ENCODE measurements at places on chromosomes 12 and 14.

GRCh38 chr12:69888901-69889300, 63.9 kb downstream of the MYRFL start:
- no peak for DNase-seq

DNA sequence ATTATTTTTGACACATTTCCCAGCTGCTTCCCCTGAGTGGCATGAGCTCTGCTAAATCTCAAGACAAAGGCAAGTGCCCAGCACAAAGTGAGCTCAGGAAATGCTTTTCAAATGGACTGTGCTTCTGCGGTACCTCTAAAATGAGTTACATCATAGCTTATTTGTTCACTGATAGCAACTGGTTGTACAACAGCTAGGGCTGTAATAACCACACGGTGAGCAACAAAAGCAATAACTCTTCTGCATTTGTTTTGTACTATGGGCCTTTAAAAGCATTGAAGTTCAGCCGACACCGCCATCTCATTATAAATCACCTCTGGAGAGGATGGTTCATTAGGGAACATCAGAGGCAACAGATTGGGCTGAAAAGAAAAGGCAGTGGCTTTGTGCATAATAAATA, 475.0 kb downstream of the GLT1D1 start:
- DNase-seq: no peak

DNA sequence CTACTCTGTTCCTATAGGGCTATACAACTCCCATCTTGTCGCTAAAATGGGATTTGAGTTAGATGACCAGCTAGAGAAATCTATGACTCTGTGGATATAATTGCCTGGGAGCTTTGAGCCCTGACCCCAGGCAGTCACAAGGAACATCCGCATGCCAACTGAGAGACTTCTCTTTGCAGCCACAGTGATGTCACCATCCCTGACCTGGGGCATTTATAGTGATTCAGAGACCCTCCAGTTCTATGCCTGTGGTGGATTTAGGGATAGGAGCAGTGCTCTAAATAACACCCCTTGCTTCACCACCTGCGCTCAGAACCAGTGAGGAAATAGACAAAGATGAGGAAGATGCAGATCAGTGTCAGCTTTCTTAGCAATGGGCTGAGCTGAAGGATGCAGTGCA, 86.2 kb downstream of the RIN3 start:
- DNase-seq: no peak

- no peak for DNase-seq
Observed at GRCh38 chr12:89151536-89151935, 200.8 kb downstream of the DUSP6 start.

DNA sequence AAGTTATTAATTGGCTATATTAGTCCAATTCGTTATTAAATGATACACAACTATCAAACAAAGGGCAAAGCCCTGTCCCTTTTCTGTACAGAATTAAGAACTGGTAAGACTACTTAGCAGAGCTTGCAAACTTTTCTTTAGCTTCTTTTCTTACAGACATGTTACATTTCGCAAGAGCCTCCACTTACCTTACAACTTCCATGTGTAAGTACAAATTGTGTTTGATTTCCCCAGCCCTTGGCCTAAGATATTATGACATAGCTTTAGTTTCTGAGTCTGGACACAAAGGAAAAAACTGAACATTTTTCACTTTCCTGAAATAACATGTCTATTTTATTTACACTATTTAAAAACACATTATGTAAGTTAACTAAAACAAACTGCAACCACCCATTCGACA, 1.7 kb downstream of the ATF7 start:
- no peak for DNase-seq

GRCh38 chr12:124632519-124632984, 65.1 kb upstream of the NCOR2 start:
- DNase-seq: no peak

GRCh38 chr12:108653082-108653516, 19.4 kb upstream of the SELPLG start:
- no peak for DNase-seq

- DNase-seq: no peak
Observed at GRCh38 chr12:69007855-69008351, 74.9 kb upstream of the CPM start.

DNA sequence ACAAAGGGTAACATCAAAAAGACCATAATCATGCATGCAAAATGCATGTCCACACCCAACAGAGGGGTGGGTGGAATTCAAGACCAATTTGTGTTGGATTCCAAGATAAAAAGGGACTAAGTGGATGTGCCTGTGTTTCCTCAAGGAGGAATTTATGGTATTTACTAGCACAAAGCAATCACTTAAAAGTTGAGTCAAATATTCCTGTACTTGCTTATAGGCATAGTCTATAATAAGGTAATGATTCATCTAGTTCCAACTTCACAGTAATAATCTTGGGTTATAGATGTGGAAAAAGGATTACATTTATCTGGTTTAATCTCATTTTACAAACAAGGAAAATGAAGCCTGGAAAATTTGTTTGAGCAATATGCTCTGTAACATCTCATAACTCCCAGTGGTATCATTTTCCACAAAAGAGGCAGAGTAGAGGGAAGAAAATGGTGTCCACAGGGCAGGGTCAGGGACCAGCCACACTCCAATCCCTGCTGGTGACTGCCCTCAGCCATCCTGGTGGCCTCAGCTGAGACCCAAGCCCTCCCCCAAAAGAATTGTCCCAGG, 80.8 kb upstream of the REP15 start:
- DNase-seq: no peak

DNA sequence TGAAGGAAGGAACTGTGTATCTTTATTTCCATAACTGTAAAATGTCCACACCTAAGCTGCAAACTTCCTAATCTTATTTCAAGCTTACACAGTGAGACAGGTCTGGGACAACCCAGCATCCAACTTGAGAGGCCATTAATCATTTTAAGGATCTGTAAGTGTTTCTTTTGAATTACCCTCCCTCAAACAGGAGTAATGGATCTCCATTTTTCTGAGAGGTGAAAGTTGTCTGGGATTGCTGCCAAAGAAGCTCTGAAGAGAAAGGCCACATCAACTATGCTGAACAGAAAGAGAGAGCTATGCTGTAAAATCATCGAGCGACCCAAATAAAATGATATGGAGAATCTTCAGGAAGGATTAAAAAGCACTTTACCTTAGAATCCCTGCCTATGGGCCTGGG, 131.7 kb upstream of the CPNE8 start:
- DNase-seq: no peak

GRCh38 chr12:89756585-89757398, 48.2 kb upstream of the ATP2B1 start:
- DNase-seq: no peak

- no peak for DNase-seq
Observed at GRCh38 chr14:85595981-85596380, 66.0 kb downstream of the FLRT2 start.

GRCh38 chr14:100159094-100159864, at the start of gene DEGS2:
Gene DEGS2 (minus strand): TSS chr14:100159645. CDS start chr14:100159587, 58 bp downstream.
- peak; percentile 84 for DNase-seq

GRCh38 chr12:19154686-19155085, 25.2 kb downstream of the PLEKHA5 start:
- DNase-seq: no peak

DNA sequence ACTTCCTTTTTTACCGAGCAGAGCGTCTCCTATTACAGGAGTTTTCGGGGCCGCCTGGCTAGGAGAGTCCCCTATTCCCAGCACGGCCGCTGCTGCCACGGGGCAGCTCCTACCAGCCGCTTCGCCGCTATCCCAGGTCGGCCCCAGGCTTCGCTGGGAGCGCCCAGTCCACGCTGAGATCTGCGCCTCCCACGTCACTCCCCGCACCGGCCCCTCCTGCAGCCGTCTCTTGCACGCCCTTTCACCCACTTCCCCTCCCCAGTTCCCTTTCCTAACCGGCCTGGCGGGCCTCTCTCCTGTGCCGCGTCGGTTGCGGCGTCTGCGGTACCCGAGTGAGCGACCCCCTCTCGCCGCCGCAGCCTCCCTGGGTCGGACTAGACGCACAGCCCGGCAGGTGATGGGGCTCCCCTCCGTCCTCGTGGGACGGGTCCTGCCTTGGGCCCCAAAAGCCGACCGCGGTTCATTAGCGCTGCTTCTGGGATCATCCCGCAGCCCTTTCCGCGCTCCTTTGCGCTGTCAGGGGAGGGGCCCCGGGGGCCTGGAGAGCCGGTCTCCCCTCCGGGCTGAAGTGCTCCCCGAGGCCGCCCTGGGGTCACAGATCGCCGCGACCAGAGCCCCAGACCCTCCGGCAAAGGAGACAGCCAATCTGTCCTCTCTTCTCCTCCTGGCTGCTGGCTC, 1318.4 kb downstream of the TMEM121 start:
- peak; percentile 75 for DNase-seq

DNA sequence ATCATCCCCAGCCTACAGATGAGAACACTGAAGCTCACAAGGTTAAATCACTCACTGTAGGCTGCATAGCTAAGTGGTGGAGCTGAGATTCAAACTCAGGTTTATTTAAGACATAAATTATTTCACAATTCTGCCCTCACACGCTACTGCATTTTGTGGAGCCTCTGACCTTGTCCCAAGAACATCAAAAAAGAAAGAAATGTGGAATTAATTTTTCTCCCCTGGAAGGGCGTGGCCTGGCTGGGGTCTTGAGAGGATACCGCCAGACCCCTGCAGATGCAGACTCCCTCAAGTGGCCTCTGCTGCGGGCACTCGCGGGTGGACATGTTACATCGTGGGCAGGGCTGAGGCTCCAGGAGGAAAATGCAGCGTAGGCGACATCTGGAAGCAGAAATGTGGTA, 40.6 kb downstream of the LTBP2 start:
- DNase-seq: no peak

DNA sequence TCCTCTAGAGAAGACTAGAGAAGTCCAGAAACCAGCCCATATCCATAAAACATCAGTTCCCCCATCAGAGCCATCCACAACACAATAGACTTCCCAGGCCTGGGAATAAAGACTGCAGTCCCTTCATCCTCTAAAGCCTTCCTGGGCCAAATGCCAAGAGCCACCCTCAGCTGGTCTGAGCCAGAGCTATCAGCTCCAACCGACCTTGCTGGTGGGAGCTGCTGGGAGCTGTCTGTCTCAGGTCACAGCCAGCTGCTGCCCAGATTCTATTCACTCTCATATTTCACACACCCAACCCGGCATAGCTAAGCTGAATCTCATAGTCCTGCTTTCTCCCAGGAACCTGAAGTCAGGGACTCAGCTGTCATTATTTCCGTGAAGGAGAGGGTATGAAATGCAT, 10.9 kb upstream of the TFCP2 start:
- no peak for DNase-seq

DNA sequence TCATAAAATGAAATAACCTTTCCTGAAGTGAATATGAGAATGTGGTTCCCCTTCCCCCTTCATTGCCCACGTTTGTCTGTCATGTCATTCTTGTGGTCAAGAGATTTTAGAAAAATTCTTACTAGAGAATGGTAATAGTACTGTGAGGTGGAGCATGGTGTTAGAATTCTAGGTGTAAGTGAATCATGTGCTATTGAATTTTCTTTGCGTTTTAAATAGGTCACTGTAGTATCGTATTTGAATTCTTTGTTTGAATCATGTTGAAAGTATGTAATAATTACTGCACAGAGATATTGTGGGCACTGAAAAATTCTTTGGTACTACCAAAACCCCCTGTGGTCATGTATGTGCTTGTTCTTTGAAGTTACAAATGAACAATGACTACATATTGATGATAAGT, 49.9 kb downstream of the FUT8 start:
- no peak for DNase-seq

- no peak for DNase-seq
Observed at GRCh38 chr14:68458840-68459469, 333.9 kb downstream of the ZFP36L1 start.

DNA sequence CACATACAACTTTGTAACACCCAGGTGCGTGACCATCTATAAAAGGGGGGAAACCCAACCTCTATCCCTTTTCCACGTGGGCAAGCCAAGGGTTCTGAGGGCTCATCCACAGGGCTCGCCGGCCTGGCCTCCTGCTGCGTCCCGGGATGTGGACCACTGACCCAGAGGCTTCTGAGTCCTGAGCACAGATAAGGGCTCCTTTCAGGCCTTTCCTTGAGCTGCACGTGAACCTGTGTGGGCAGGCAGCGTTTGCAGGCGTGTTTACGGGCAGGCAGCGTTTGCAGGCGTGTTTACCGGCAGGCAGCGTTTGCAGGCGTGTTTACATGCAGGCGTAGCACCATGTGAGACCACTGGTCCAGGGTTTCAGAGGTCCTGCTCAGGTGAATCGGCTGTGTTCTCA, 3.8 kb downstream of the TCL1A start:
- DNase-seq: no peak

- no peak for DNase-seq
Observed at GRCh38 chr12:102232446-102232845, 34.8 kb upstream of the PMCH start.

GRCh38 chr12:46887870-46888269, 62.1 kb upstream of the SLC38A4 start:
- no peak for DNase-seq

- DNase-seq: no peak
Observed at GRCh38 chr12:76264611-76265012, 83.6 kb downstream of the BBS10 start.

DNA sequence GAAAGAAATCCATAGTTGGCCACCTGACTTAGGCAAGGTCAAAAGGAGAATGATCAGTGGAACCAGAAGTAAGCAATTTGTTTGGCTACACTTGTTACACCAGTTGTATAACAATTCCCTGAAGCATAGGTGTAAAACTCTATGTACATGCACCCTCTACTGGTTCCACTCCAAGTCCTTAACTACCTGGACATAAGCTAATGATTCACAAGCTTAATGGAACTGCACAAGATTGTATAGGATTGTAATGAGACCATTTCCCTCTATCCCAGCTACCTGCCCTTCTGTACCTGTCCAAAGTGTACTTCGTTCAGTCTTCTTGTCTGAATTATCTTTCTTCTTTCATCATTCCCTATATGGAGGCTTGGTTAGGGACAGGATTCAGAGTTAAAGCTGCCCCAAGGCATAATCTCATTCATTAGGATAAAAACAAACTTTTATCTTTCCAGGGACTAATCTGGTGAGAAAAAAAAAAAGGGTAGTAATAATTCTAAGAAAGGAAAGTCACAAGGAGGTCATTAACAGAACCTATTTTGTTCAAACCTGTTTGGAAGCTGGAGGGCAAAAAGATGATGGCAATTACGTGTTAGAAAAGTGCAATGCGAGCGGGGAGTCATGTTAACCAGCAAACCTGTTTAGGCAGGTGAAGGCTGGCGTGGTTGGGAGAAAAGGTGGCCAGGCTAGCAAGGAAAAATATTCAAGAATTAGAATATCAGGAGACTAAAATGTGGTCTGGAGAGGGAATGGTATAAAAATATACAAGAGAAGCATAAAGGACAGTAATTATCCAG, 2.8 kb upstream of the TMEM52B start:
- no peak for DNase-seq

- no peak for DNase-seq
Observed at GRCh38 chr12:51388069-51388799, 3.0 kb downstream of the GALNT6 start.

- DNase-seq: no peak
Observed at GRCh38 chr14:94058674-94059138, 22.3 kb downstream of the DDX24 start.
